ENCODE measurements at places on chromosomes 1 and 21.

GRCh38 chr1:16398371-16398953, 31.4 kb downstream of the SZRD1 start:
- no peak for DNase-seq

GRCh38 chr1:75616436-75617433, 5.8 kb upstream of the SLC44A5 start:
- no peak for DNase-seq

- DNase-seq = no peak
Measured at GRCh38 chr1:245645406-245645805, 490.6 kb downstream of the KIF26B start.

DNA sequence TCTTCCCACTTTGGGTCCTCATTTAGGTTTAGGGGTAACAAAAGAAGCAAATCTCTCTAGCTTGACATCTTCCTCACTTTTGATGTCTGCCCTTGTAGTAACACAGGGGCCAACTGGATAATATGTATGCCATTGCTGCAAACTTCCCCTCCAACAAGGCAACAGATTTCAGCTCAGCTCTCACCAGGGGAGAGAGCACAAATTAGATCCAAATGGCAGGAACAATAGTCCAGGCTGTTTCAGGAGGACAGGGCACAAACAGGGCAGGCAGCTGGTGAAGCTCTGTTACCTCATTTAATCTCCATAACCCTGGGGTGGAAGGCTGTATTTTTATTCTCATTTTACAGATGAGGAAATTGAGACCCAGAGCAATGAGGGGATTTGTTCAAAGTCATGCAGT, 4.3 kb upstream of the PIK3R3 start:
- DNase-seq = no peak

DNA sequence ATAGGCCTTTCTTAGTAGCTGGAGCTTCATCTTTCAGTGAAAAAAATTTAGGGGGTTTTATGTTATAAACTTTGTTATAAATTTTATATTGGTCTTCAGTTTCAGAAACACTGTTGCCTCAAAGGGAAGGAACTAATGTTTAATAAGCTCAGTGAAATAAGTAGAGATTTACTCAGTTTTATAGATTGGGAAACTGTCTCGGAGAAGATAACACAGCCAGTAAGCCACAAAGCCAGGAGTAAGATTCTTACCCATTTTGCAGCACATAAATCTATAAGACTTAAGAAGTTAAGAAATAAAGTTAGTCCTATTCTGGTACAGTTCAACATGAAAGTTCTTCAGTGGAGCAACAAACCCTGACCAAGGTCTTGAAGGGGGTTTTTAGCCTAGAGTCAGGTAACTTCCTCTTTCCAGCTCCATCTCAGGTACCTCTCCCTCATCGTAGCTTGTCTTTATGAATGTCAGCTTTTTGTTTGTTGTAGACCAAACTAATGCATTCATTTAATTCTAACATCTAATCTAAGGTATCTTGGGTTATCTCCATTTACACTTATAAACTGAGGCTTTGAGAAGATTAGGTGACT, 3.3 kb downstream of the KPNA6 start:
- DNase-seq = no peak

DNA sequence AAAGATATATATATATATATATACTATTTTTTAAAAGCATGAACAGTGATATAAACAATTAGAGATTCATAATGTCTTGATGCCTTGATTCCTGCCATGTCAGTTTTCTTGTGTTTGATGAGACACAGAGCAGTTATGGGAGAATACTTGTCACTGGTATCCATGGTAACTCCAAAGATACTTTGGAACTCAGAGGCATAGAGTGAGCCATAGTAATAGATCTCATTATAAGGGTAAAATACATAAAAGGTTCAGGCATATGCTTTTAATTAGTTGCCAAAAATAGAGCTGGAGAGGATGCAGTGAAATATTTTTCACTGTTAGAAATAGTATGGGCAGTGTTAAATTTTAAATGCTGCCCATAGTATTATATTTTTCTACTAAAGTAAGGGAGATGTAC, 134.1 kb downstream of the SYT14 start:
- DNase-seq = no peak

- no peak for DNase-seq
Measured at GRCh38 chr1:2628191-2628932, 4.5 kb downstream of the MMEL1 start.

GRCh38 chr1:78420181-78420580, 70.6 kb upstream of the PTGFR start:
- no peak for DNase-seq

GRCh38 chr1:26125382-26125781, 13.8 kb downstream of the PDIK1L start:
- DNase-seq = no peak

GRCh38 chr1:54408147-54409066, 2.2 kb upstream of the SSBP3 start:
- DNase-seq = no peak

DNA sequence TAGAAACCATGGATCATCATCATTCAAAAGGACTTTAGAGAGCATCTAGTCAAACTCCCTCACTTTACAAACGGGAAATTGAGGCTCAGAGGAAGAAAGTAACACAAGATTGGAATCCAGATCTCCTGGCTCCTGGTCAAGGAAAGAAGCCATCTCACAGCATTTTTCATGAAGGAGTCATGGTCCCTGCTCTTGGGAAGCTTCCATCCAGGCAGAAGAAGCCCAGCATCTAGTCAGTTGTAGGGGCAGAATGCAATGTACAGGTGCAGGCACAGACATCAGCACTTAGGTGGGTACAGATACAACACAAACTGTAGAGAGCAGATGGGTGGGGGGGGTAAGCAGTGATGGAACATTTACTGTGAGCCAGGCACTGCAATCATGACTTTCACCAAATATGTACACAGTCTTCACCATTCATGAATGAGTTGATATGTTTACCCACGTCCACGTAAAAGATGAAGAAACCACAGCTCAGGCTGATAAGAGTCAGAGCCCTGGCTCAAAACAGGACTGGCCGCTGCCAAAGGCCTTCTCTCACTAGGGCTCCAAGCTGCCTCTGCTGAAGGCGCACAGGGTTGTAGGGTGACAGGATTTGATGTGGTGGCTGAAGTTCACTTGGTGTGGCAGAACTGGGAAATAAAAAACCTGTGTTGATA, 44.0 kb downstream of the OPTC start:
- DNase-seq = no peak

GRCh38 chr21:28445141-28445830, 547.4 kb downstream of the LTN1 start:
- no peak for DNase-seq

DNA sequence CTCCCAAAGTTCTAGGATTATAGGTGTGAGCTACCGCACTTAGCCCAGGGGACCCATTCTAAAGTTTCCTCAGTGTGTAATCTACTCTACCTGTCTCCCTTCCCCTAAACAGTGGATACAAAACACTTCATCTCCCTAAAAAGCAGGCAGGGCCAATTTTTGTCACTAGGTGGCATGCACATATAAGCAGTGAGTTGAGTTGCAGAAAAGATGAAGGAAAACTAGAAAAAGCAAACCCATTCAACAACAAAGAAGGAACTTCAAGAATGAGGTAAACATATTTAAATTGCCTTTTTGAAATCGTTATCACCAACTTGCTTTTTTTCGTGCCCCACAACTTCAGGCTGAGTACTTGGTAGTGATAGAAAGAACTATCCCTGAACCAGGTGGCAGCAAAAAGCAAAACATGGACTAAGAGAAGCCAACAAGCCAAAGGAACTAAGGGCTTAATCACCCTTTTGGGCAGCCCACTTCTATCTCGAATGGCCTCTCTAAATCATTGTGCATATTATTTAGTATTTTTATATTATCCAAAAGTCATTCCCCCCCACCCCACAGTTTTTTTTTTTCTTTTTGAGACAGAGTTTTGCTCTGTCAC, 19.7 kb upstream of the ALDH9A1 start:
- DNase-seq = peak; percentile 76

- no peak for DNase-seq
Measured at GRCh38 chr21:38982096-38982495, 176.4 kb downstream of the ETS2 start.

GRCh38 chr1:17661546-17662157, 93.5 kb upstream of the ACTL8 start:
- peak; percentile 80 for DNase-seq

- DNase-seq = peak; percentile 63
Measured at GRCh38 chr1:156608036-156608674, 6.9 kb upstream of the GPATCH4 start.

- DNase-seq = no peak
Measured at GRCh38 chr1:208510192-208510952, 266.2 kb upstream of the PLXNA2 start.

- no peak for DNase-seq
Measured at GRCh38 chr1:62481681-62482080, 44.8 kb downstream of the USP1 start.

DNA sequence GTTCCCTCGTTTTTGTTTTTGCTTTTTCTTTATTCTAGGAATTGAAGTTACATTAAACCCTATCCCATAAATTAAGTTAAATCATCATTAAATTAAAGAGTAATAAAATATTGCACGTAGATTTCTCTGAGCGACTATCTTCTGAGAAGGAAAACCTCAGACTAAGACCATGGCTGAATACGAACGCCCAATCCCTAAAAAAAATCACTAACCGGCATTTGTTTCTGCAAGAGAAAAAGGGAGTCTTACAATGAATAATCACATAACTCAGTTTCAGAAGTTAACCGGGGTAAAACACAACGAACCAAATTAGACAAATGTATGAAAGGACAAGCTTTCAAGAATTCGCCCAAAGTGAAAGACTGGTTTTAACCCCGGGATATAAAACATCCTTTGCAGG, 1.3 kb downstream of the PIK3R3 start:
- DNase-seq = no peak

DNA sequence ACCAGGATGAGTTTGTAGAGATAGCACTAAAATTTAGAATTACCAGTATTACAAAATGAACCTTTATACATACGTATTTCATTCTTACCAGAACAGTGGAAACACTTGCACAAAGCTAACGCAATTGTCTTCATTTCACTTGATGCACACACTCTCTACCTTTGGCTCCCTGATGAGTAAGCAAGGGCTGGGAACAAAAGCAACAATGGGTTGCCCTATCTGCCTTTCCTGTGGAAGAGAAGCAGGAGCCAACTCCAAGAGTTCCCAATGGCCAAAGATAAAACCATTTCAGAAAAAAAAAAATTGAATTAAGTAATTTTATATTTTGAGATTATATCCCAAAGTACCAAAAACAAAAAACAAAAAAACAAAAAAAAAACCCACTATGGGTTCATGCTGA, 344.1 kb upstream of the GREM2 start:
- DNase-seq = no peak

GRCh38 chr1:230144758-230145504, 77.9 kb downstream of the GALNT2 start:
- DNase-seq = no peak

DNA sequence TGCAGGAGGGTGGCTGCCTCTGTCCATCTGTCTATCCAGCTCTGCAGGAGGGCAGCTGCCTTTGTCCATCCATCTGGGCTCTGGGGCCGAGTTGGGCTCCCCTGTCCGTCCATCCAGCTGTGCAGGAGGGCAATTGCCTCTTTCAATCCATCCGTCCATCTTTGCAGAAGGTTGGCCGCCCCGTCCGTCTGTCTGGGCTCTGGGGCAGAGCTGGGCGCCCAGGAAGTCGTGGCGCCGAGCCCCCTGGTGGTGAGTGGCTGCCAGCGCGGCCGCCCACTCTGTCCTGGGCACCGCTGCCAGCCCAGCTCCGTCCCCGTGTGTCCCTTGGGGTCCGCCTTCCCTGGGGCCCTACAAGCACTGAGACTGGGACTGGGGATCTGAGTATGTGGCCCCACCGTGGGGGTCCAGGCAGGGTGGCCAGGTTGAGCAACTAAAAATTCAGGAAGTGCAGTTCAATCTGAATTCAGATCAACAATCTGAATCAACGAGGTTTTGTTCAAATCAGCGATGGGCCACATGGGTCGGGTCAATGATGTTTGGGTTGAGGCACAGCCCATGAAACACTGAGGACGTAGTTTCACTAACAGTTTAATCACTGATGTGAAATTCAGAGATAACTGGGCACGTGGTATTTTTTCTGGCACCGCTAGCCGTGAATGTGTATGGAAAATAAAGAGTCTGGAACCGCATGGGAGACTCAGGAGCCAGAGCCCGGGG, 99.1 kb upstream of the ACTRT2 start:
- DNase-seq = no peak

DNA sequence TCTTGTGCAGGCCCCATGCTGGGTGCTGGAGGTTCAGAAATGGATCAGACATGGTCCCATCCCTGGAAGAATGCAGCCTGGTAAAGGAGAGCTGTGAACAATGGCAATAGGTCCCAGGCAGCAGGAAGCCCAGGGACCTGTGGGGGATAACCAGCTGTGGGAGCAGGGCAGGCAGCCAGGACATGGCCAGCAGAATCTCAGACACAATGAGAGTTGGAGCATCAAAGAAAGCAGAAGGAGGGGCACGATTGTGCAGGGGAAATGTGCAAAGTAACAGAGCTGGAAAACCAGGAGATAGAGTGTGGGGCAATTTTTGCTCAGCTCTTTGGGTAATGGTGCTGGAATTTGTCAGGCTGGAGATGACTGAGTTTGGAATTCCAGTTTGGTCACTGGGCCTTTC, 44.3 kb downstream of the C8B start:
- no peak for DNase-seq

DNA sequence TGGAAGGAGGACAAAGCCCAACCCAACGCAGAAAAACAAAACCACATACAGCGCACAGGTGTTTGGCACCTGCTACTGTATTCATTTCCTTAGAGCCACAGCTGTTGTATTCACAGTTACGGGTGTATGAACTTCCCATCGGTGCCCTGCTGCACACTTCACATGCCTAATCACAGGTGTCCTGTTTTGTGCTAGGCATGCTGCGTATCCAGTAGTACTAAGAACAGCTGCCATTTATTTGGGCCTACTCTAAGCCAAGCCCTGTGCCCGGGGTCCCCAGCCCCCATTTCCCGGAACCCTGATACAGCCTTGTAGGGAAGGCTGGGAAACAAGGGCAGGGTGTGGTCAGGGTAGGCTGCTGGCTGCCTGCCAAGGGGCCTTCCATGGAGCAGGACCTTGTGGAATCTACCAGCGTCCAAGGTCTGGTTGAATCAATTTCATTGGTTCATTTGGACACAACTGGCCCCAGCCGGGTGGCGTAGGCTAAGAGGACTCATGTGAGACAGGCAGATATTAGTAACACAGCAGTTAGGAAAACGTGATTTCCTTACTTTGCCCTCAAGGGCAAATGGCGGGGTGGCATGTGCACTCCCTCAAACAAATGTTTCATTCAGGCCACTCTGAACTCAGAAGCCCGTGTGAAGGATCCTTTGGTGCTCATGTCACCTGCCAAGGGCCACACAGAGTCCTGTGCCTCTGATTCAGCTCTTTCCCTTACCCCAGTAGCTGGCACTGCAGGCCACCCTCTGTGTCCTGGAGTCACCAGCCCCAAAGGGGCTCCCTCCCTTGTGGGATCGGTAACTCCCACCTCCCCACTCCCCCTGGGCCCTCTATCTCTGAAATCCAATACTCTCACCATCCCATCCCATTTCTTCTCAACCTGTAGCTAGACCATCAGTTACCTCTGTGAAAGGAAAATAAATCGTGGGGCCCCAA, 986 bp upstream of the RNF186 start:
- DNase-seq = no peak

DNA sequence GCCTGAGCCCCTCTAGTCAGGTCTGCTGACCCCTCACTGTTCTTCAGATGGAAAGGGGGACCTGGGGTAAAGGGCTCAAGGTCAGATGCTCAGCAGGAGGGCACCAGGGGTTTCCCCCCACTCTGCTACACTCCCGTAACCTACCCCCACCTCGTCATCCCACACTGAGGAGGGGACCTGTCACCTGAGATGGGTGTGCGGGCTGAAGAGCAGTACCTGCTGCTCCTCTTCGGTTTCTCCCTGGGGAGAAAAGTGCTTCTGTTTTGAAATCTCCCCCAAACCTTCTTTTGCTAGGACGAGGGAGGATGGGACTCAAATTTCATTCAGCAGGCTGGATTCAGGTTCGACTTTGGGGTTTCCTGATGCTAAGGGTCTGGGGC, 65.2 kb downstream of the SYT2 start:
- DNase-seq = no peak

All from head of caudate nucleus (tissue), 42 donors.